ENCODE measurements at places on chromosomes 6 and 20.

DNA sequence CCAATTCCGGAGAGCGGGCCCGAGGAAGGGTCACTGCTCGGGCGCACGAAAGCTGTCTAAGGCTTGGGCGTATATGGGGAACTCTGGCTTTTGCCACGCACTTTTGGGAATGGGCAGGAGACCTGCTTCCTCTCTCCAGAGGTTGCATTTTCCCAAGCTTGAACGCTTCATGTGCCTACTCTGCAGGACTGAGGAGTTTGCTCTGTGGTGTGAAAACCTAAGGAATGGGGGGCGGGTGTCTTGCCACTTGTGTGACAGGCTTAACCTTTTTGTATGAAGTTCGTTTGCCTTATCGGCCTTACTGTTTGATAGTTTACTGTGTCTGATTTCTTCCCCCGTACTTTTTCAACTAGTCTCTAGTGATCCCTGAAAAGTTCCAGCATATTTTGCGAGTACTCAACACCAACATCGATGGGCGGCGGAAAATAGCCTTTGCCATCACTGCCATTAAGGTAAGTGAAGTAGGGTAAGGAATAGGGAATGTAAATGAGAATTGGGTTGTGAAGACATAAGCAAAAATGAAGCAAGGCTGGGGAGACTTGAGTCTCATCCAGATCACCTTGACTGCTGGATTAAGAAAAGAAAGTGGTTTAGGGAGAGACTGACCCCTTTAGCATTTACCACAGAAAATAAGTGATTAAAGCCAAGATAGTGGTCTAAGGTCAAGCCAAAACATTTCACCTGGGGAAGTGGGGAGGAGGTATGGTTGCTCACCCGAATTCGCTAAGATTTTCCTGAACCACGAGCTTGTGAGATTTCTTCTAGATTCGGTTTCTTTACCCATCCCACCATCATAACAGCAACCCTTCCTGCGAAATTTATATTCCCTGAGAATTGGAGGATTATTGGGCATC, 627 bp downstream of the RPS18 start:
- DNase-seq, result no peak

GRCh38 chr6:170018422-170018935, 267.1 kb downstream of the ERMARD start:
- no peak for DNase-seq

- no peak for DNase-seq
These were observed 1.1 kb upstream of the SLC32A1 start for GRCh38 chr20:38723017-38723847.

- peak; percentile 59 for DNase-seq
These were observed 9.2 kb downstream of the ITPA start for GRCh38 chr20:3218307-3218988.

- no peak for DNase-seq
These were observed 28.3 kb downstream of the STX7 start for GRCh38 chr6:132484680-132485018.

DNA sequence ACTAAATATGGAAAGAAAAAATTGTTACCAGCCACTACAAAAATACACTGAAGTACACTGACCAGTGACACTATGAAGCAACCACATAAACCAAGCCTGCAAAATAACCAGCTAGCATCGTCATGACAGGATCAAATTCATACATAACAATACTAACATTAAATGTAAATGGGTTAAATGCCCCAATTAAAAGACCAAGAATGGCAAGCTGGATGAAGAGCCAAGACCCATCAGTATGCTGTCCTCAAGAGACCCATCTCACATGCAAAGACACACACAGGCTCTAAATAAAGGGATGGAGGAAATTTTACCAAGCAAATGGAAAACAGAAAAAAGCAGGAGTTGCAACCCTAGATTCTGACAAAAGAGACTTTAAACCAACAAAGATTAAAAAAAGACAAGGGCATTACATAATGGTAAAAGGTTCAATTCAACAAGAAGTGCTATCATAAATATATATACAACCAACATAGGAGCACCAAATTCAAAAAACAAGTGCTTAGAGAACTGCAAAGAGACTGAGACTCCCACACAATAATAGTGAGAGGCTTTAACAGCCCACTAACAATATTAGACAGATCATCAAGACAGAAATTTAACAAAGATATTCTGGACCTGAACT, 104.8 kb downstream of the HACE1 start:
- DNase-seq, result no peak

GRCh38 chr20:9555781-9556180, 41.4 kb downstream of the LAMP5 start:
- DNase-seq, result no peak
